Activated CD4-positive, alpha-beta T cell treated with anti-CD3 and anti-CD28 coated beads, Interleukin-2, Interleukin-4, amounts not matched to agents 100 ng/mL and 50 ng/mL, durations not matched to agents 16 hours and 8 hours (primary cell): ENCODE measurements at places on chromosomes 7 and 10.

- DNase-seq, result peak; percentile 35
Measured at GRCh38 chr10:95785317-95785716, 29.4 kb downstream of the ENTPD1 start.

DNA sequence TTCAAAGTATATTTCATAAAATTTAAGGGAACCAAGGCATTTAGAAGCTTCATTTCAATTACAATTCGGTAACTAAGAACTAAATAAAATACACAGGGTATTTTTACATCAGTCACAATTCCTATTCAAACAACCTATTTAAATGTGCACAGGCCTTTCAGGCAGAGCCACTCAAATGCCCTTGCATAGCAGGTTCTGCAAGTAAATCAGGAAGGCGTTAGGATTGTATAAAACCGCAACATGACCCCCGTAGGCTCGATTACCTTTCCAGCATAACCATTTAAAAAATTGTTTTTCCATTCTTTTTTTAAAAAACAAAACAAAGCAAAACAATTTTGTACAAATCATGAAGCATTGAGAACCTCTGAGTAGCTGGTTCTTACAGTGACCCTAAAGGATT, 289.9 kb upstream of the SP8 start:
- no peak for DNase-seq

GRCh38 chr7:159125104-159125954, 19.3 kb downstream of the VIPR2 start:
- no peak for DNase-seq

GRCh38 chr10:102752266-102752930, 8.7 kb downstream of the WBP1L start:
- DNase-seq, result no peak

DNA sequence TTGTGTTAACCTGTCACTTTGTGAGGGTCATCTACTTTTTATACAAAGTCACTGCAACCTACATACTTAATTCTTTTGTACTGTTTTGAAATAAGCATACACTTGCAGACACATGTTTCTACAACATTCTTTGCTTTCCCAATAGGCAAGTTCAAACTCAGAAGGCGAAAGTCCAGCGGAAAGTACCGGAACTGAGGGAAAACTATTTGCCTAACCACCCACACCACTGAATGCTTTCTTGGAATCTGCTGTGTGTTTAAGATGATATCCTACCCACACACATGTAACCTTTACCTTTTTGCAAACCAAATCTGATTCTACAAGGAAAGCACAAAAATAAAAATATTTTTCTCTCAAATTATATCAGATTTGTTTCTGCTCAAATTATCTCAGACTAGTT, 139.4 kb upstream of the AGR3 start:
- no peak for DNase-seq

DNA sequence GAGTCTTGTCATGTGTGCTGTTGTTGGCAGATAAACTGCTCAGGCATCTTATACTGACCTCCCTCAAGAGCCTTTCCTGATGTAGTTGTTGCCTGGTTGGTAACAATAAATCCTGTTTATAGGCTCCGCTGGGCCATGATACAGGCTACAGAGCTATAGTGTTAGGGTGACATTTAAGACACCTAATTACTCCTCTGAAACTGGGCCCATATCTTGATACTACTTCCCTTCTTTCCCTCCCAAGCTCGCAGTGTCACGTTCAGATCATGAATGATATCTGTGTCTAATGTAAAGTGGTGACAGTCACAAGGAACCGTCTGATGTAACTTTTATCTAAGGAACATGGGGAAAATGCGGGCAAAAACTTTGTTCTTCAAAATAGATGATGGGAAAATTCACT, 35.4 kb downstream of the CROT start:
- no peak for DNase-seq

DNA sequence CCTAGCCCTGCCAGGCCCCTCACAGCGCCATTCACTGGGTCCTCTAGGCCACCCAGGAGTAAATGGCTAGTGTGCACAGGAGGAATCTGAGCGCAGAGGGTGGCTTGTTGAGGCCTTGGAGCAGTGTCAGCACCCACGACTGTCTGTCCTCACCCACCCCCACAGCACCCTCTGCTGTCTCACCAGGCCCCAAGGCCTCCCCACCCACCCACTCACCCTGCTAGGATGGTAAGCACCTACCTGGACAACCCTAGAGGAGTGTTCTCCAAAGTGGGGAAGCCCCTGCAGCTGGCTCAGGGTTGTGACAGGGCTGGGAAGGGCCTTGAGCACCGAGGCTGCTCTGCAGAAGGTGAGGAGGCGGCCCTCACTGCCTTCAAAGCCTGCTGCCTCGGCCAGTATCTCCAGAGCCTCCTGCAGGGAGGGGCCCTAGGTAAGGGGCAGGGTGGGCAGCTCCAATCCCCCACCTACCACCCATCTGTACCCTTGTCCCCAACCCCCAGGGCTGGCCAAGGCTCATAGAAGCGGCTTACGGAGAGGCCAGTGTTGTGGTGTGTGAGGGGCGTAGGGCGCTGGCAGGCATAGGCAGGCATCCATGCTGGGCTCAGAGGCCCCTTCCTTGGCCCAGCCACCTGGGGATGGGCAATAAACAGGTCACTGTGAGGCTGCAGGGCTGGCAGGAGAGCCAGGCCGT, 2.9 kb downstream of the POLM start:
- no peak for DNase-seq

DNA sequence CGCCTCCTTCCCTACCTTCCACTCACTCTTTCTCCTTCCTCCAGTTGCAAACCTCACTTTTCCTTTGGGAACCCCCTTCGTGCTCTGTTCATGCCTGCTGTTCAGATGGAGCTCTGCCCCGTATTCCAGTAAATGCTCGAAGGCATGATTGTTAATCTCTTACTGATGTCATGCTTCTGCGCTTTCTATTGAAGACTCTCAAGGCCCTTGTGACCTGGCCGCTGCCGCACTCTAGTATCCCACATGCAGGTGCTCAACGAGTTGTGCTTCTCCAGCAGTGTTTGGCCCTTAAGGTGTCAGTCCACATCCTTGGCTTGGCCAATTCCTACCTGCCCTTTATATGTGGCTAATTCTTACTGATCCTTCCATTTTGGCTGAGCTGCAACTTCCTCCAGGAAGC, 158.6 kb downstream of the ADAM12 start:
- no peak for DNase-seq

DNA sequence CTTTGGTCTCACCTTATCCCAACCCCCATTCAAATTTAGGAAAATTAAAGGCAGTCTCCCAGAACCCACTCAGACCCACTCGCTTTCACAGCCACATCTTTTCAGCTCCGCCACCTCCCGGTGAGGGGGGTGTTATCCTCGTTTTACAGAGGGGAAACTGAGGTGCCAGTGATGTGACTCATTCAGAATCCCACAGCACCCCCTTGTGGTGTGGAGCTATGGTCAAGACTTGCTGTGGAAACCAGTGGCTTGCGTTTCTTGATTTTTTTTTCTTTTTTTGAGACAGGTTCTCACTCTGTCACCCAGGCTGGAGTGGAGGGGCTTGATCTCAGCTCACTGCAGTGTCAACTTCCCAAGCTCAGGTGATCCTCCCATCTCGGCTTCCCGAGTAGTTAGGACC, 27.6 kb downstream of the SLC35G1 start:
- peak; percentile 5 for DNase-seq

DNA sequence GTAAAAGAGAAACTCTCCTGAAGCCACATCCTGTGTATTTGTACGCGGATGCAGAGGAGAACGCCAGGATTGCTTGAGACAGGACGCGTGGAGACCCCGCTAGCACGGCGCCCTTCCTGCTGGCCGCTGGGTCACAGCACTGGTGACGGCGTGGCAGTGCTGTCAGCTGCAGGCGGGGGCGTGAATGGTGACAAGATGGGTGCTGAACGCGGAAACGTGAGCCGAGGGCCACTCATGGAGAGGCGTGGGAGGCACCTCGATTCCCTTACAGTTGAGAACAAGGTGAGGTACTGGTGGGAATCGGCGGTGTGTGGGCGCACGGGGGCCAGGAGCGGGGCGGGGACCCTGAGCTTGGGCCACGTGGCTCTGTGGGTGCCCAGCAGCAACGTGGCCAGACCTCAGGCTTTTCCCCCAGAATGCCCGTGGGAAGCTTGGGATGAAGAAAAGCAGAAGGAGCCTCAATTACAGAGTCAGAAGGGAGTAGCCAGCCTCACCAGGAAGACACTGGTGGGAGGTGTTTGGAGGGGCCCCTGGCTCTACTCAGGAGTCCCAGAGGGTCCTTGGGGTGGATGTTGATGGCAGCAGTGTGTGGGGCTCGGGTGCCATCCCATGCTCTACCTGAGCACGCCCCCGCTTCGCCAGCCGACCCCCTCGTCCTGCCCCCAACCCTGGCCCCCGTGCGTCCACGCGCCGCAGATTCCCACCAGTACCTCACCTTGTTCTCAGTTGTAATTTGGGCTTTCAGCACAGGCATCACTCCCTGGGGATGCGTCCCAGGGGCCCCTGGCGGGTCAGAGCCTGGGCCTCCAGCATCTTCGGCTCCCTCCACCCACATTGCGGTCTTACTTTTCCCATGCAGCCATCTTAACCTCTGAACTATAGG, 208.4 kb upstream of the TCERG1L start:
- DNase-seq, result no peak

DNA sequence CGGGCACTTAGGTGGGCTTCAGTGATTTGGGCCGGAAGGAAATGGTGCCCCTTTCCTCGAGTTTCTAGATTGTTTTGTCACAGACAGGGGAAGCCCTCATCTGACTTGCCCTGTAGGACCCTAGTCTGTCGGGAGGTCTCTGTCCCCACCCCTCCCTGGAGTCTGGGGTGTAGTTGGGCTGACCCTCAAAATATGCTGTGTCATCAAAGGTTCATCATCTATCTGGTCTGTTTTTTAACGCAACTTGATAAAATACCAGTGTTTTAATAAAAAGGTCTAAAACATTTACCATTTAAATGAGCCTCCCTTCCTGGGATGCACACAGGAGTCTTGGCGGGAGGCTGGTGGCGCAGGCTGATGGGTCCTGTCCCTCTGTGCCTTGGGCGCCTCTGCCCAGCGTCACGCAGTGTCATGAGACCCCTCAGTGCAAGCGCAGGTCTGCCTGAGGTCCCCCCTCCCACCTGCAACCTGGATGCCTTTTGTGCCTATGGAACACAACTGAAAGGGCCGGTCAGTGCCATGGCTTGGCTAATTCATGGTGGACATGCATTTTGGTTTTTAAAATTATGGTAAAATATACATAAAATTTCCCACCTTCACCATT, 146.4 kb downstream of the MGMT start:
- DNase-seq, result no peak

DNA sequence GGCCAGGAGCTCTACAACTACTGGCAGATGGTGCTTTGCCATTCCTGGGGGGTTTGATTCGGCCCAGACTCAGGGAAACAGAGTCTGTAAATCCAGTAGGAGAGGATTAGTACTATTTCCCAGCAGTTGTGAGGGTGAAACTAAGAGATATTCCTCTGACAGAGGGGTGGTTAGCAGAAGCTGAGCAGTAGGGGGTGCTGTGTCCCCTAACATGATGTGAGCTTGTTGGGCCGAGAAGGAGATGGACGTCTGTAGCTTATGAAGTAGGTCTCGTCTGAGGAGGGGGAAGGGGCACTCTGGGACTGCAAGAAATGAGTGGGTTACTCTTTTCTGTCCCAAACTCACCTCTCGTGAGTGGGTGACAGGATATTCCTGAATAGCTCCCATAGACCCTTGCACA, 179.2 kb upstream of the MBL2 start:
- DNase-seq, result peak; percentile 2
